ENCODE measurements at places on chromosomes 3 and 15.

- DNase-seq = no peak
Measured at GRCh38 chr3:180983136-180983535, 6.4 kb downstream of the DNAJC19 start.

DNA sequence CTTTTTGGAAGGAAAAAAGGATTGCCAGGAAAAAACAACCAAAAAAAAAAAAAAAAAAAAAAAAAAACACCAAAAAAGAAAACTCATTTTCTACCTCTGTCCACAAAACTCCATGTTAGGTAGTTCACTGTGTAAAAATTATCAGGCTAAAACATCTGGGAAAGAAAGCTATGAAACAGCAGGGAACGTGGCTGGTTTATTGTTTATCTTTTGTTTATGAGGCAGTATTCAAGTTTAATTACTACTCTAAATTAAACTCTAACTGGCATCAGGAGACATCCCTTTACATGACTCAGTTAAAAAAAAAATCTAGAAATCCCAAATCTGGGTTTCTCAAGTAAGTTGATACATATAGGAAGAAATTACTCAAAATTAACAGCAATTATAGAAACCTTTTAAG, 21.8 kb downstream of the MEIS2 start:
- DNase-seq = no peak

- no peak for DNase-seq
Measured at GRCh38 chr3:129312671-129313414, 34.2 kb downstream of the HMCES start.

- no peak for DNase-seq
Measured at GRCh38 chr15:49059491-49059890, 13.2 kb upstream of the SECISBP2L start.

- DNase-seq = no peak
Measured at GRCh38 chr3:46466273-46466672, 1.6 kb upstream of the LTF start.

DNA sequence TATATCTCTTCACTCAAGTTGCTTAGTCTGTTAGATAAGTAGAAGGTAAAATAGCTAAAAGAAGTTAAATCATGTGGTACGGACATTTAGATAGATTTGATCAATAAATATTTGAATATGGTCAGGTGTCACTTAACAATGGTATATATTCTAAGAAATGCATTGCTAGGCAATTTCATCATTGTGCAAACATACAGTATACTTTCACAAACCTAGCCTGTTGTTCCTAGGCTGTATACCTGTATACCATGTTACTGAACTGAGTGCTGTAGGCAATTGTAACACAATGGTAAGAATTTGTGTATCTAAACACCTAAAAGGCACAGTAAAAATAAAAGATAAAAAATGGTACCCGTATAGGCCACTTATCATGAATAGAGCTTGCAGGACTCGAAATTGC, 112.8 kb upstream of the CGNL1 start:
- peak; percentile 29 for DNase-seq
